ENCODE measurements at places on chromosomes 3 and 15. TPM values are rescaled to one million over a fixed set of nuclear protein-coding genes. Genes with fewer than 3 reads are reported as not detected.

The SYNM gene
- total RNA-seq: 3.5 TPM

The CLRN1 gene
- not detected for total RNA-seq

The ERICH6 gene
- 0.40 TPM for total RNA-seq

The SPATA12 gene
- total RNA-seq: not detected

The PSTPIP1 gene
- 1.5 TPM for total RNA-seq

The SKOR1 gene
- total RNA-seq: 0.49 TPM

The SCN5A gene
- 1.2 TPM for total RNA-seq

The C3orf22 gene
- not detected for total RNA-seq

The RTP4 gene
- total RNA-seq: not detected
